ENCODE measurements at places on chromosomes 11 and 22.

- DNase-seq, result no peak
Observed at GRCh38 chr22:32745251-32745995, 56.1 kb upstream of the TIMP3 start.

DNA sequence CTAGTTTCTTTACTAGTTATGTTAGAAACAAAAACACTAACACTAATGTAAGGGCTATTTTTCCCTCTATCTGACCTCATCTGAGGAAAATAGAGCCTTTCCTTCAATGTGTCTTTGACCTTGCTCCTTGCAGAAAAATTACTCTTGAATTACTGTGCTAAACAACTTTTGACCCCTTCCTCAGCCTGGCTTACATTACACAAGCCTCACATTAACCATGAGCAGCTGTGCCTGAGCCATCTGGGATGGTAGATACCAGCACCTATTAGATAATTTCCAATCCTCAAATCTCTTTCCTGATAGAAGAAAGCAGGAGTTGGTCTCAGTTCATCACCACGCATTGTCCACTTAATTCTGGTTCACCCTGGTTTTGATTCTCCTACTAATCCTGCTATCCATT is 134.4 kb upstream of the NCAM1 start:
- no peak for DNase-seq

DNA sequence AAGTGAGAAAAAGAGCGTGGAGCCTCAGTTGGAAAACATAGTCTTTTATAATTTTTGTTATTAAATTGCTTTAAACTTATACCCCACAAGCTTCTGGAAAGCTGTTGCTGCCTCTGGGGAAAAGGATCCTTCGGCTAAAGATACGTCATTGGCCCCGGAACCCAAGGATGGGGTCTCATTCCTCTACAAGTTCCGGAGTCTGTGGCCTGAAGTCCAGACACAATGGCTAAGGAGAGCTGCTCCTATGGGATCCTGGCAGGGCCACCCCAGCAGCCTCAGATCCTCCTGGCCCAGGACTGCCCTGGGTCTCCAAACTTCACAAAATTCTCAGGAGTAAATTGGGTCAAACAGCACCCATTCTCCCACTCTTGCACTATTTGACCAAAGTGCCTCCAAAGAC is 5.9 kb downstream of the WT1 start:
- no peak for DNase-seq

- DNase-seq, result no peak
Observed at GRCh38 chr11:35003658-35004057, 87.2 kb downstream of the PDHX start.

DNA sequence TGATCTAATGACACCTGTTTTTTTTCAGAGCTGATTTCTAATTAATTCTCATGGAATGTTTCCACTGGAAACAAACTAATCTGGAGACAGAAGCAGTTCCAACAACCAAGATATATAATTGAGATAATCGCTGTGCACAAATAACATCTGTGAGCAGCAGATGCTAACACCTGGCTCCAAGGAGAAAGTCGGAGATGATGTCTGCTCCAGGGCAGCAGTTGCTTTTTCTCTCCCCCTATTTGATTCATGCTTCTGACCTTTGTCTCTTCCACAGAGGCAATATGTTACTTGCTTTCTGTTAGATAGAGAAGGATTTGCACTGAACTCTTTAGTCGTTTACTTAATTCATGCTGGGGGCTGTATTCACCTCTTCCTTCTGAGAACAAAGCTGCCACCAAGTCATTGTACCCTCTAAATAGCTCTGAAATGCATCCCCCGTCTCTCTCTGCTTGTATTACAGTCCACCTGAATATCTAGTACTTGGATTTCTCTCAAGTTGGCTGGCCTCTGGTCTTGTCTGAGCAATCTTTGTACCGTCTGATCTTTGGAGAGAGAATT is 187.4 kb downstream of the MYO18B start:
- DNase-seq, result no peak

GRCh38 chr22:27961680-27962079 is 42.6 kb upstream of the PITPNB start:
- no peak for DNase-seq

- no peak for DNase-seq
Observed at GRCh38 chr11:41522391-41522790, 62.9 kb upstream of the LRRC4C start.

DNA sequence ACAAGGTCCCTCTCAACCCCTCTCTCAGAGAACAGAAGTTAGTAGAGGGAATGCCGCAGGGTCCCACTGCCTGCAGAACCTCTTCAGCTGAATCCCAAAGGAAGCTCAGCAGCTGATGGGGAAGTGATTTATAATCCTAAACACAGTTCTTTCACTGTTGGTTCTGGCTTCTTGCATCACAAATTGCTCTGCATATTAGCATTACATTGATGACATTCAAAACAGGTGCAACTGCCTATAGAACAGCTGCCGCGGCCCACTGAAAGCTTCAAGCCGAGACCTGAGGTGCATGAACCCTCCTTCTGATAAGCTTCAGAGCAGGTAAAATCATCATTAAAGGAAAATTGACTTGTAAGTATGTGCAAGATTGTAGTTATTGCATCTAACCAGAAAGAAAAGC is 75.2 kb upstream of the KIRREL3 start:
- no peak for DNase-seq

DNA sequence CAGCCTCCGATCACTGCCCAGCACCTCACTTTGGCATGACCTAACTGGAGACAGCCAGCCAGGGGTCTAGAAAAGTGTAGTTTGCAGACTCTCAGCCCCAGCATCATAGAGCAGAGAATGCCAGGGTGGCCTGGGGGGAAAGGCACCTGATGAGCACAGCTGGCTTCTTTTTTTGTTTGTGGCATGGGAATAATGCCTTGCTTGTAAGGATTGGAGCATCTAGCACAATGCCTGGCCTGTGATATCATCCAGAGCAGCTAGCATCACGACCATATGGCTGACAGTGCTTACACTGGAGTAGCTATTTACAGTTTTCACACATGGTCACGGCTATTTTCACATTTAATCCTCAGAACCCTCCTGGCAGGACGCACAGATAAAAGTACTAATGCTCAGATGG is 594.8 kb upstream of the B3GAT1 start:
- DNase-seq, result no peak

DNA sequence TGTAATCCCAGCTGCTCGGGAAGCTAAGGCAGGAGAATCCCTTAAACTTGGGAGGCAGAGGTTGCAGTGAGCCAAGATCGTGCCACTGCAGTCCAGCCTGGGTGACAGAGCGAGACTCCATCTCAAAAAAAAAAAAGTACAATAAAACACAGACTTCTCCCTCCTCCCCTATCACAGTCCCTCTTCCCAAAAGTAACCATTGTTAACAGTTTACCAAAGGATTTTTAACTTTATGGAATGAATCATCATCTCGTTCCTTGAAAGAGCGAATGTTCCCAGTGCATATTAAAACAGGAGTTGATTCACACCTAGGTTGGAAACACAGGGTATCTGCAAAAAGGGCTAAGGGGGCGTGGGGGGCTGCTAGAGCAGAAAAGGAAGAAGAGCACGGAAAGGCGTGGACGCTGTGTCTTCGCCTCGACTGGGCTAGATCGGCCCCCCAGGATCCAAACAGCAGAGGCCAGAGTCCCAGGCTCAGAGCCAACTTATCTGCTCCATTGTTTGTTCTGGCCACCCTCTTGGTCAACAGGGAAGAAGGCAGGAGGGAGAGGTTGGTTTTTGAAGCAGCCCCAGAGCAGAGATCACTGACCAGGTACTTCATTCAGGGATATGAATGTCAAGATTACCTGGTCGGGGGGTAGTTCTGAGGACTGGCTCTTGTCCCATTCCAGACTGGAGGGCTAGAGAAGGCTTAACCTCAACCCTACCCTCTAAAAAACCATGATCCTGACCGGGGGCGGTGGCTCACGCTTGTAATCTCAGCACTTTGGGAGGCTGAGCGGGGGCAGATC is 2.1 kb upstream of the AHNAK start:
- DNase-seq, result no peak

DNA sequence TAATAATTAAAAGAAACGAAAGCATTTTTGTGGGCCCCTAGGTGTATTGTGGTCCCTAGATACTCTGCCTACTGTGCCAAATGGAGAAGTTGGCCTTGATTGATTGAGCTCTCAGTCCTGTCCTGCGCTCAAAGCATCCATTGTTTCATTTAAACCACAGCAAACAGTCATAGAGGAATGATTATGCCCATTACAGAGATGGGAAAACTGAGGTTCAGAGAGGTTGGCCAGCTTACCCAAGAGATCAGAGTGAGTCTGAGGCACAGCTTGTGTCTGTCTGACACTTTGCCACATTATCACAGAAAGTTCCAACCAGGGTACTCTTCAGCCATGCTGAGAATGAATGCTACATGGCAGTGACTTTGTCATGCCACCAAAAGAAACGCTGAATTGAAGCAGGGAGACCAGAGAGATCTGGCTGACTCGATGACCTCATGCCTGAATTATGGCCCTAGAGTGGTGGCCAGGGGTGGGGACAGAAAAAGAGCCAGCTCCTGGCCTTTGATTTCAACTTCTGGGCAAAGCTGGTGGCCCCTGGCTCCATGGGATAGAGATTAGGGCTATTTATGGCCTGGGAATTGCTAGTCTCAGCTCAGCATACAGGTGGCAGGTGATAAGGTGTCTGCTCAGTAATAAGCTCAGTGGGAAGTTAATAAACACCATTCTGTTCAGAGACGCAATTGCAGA is 180.5 kb downstream of the MIAT start:
- DNase-seq, result no peak

DNA sequence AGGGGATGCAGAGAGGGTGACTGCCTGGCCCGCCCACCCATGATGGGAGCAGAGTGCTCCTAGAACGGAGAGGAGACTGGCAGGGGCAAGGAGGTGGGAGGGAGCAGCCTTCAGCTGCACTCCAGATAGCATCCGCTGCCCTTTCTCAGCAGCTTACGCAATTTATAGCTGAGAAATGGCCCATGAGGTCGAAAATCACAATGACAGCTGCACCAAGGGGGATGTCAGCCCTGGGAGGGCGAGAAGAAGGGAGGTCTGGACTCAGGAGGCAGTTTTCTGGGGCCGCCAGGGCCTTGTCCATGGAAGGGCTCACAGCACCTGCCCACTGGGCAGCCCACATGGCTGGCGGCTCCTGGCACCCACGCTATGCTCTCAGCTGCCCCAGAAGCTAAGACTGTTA is 17.6 kb upstream of the MOB2 start:
- DNase-seq, result no peak

DNA sequence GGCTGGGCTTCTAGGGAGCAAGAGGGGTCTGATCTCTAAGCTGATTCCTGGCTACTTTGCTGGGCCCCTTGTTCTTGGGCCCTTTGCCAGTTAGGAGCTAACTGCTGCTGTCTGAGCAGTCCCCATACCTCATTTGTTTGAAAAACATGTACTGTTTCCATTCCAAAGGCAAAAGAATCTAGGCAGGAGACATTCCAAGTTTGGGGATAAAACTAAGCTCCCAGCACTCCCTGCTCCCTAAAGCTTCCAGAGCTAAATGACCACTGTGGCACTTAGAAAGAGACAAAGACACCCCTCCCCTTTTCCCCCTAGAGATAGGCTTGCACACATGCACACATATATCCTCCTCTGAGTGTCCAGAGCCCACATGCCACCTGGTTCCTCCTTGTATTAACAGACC is 22.7 kb upstream of the RRM1 start:
- DNase-seq, result no peak

GRCh38 chr22:42925598-42925997 is 68.5 kb upstream of the ARFGAP3 start:
- no peak for DNase-seq

DNA sequence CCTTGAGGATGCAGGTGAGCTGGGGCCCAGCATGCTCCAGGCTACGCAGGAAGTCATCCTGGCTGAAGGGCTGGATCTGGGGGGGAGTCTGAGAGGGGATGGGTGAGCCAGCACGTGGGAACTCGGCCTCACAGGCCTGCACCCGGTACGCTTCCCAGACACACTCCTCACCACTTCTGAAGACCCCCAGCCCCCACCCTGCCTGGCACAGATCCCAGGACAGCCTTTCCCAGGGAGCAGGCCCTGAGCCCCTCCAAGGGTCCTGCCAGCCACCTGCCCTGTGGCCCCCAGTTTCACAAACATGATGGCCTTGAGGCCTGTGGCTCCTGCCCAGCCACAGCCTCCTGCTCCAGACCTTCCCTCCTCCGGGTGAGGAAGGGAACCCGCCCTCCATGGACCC is 5.6 kb upstream of the PLXNB2 start:
- no peak for DNase-seq

- no peak for DNase-seq
Observed at GRCh38 chr11:70319396-70320076, 49.0 kb downstream of the PPFIA1 start.

GRCh38 chr11:126214441-126214840 is 2.9 kb downstream of the FAM118B start:
- DNase-seq, result no peak

DNA sequence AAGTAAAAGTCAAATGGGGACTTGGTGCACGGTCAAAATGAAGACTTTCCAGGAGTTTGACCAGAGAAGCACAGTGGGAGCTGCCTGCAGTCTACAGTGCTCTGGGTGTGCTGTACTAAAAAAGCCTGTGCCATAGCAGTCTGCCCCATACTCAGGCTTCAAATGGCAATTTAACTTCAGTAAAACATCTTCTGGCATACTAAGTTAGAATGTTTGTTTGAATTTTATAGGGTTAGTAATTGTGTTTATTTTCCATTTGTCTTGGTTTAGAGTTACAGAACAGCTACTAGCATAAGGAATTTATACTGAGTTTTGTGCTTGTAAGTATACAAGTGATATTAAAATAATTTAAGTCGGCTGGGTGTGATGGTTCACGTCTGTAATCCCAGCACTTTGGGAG is 29.3 kb upstream of the LIPT2 start:
- no peak for DNase-seq

GRCh38 chr22:48429446-48430020 is 1398.1 kb downstream of the BRD1 start:
- DNase-seq, result no peak

DNA sequence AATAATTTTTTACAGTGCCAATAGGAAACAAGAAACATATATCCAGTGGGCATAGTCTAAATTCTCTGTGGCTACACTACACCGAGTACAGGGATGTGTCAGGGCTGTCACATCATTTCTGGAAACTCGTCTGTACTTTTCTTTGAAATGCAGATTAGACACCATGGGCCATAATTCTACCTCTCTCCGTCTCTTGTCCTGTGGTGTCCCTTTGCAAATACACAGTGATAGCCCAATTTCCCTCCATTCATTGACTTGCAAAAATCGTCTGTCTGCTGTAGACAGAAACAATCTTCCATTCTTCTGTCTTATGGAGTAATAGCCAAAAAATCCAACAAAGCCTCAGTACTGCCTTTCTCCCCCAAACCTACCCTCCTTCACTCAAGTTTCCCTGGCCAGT is 487.1 kb upstream of the ANO3 start:
- DNase-seq, result no peak

All from GM12892 (cell line).